ENCODE measurements at places on chromosomes 6 and 20.

- DNase-seq, result no peak
These were observed 55.0 kb upstream of the TCF21 start for GRCh38 chr6:133833949-133834359.

DNA sequence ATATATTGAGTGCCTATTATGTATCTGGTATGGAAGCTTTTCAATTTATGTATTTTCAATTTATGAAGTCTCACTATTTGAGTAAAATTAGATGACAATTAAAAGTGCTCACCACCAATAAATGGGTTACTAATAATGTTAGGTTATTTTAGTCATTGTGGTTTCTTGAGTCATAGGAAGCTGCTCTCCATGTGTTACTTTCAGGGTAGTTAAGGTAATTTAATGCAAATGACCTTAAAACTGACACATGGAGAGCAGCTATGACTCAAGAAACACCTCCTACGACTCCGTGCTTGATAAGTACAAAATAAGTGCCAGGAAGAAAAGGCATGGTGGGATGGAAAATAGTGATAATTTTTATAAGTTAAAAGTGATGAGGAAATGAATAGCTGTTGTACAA is 16.5 kb upstream of the TINAG start:
- no peak for DNase-seq

DNA sequence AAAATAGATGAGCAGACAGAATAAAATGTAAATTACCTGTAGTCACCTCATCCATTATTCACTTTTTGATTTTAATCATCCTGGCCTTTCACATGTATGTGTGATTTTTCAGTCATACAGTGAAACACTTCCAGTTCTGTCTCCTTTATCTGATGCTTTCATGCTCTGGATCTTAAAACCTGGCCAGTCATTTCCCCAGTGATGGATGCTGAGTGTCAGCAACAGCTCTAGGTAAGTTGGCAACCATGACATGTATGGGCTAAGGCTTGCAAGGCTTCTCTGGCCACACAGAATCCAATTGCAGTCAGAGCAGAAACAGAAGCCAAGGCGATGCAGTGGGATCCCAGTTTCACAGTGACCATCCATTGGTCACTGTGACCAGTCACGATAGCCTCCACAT is 35.8 kb downstream of the FBXO9 start:
- DNase-seq, result no peak

GRCh38 chr6:32622545-32623401 is 14.4 kb upstream of the HLA-DQA1 start:
- no peak for DNase-seq

- DNase-seq, result no peak
These were observed 158.6 kb upstream of the RIMS1 start for GRCh38 chr6:71727632-71728294.

All from stimulated activated CD4-positive, alpha-beta T cell treated with anti-CD3 and anti-CD28 coated beads, TNF-alpha, amount 100 ng/mL, for 24 hours (primary cell).